ENCODE measurements at places on chromosomes 5 and 9.

DNA sequence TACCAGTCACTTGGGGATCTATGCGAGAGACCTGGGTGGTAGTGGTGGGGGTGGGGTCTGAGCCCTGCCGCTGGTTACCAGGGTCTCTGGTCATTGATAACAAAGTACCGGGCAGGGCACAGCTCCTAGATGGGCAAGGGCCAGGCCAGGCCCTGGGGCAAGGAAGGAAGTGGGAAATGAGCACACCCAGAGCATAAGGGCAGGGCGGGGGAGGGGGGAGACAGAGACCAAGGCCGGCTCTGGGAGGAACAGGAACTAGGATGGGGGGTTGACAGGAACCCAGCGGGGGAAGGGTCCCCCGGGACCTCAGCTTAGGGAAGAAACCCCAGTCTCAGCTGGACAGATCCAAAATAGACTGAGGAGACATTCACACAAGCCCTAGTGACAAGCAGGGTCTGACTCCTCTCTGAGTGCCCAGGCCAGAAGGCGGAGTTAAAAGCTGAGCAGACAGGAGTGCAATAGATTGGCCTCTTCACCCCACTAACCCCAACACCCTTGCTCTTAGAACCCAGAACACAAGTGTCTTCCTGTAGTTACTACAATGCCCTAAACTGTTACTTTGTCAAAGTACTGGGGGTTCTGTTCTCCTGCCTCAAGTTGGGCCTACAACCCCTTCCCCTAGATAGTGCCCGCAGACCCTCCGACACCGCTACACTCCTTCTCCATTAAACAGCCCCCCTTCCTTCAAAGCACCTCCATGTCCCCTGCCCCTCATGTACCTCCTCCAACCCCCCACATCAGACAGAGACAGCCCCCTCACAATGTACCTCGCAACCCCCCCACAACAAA lies 628 bp downstream of the ATOSB start:
- DNase-seq: peak; percentile 2

DNA sequence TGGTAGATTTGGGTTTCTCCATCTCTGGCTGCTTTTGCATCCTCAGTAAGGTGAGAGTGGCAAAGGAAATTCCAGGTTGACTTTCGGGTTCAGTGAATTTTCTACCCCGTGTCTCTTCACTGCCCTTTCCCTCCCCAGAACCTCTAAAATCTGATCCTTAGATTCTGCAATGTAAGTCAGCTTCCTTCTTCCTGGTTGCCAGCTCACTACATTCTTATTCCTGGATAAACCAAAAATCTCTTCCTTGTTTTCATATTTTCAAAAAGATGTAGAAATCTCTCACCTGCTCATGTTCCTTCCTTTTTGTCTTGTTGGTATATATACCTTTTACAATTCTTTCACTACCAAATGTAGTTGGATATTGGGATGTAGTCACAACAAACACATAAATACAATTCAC lies 145.8 kb downstream of the TMC1 start:
- no peak for DNase-seq

DNA sequence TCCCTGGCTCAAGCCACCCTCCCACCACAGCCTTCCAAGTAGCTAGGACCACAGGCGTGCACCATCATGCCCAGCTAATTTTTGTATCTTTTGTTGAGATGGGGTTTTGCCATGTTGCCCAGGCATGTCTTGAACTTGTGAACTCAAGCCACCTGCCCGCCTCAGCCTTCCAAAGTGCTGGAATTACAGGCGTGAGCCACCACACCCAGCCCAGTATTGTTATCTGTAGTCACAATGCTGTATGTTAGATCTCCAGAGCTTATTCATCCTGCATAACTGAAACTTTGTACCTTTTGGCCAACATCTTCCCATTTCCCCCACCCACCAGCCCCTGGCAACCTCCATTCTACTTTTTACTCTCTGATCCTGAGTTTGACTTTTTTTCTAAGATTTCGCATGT lies 37.5 kb downstream of the CREBRF start:
- no peak for DNase-seq

- DNase-seq: no peak
Measured at GRCh38 chr9:108434036-108434435, 421.8 kb downstream of the ACTL7B start.

DNA sequence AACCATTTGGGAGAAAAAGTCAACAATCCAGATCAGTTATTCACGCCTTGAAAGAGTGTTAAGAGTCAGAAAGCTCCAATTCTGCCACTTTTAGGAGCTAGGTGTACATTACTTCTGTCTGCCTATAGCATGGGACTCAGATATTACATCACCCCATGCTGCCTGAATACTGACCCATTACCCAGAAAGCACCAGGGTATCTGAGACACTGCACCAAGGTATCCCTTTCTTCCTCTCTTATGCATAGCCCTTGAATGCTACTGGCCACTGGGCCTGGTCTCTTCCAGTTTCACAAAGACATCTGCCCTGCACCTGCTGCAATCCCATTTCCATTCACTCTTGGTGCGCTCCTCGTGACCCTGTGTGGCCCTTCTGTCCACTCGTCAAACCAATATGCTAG lies 2.6 kb downstream of the STRBP start:
- DNase-seq: no peak

GRCh38 chr9:96436456-96437126 lies 13.4 kb upstream of the HABP4 start:
- DNase-seq: no peak

DNA sequence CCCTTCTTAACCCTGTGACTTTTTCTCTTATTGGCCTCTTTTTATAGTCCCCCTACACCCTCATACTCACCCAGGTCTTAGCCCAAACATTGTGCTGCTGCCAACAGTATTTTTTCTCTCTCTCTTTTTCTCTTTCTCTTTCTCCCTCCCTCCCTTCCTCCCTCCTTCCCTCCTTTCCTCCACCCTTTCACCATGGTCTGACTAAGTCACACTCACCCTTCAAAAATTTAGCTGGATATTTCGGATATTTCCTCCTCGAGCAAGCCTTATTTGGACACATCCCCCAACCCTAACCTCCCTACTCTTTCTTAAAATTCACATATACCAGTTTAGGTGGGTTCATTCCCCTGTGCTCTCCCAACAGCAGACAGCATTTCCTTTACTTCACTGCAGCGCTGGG lies 64.7 kb downstream of the FGF1 start:
- no peak for DNase-seq

DNA sequence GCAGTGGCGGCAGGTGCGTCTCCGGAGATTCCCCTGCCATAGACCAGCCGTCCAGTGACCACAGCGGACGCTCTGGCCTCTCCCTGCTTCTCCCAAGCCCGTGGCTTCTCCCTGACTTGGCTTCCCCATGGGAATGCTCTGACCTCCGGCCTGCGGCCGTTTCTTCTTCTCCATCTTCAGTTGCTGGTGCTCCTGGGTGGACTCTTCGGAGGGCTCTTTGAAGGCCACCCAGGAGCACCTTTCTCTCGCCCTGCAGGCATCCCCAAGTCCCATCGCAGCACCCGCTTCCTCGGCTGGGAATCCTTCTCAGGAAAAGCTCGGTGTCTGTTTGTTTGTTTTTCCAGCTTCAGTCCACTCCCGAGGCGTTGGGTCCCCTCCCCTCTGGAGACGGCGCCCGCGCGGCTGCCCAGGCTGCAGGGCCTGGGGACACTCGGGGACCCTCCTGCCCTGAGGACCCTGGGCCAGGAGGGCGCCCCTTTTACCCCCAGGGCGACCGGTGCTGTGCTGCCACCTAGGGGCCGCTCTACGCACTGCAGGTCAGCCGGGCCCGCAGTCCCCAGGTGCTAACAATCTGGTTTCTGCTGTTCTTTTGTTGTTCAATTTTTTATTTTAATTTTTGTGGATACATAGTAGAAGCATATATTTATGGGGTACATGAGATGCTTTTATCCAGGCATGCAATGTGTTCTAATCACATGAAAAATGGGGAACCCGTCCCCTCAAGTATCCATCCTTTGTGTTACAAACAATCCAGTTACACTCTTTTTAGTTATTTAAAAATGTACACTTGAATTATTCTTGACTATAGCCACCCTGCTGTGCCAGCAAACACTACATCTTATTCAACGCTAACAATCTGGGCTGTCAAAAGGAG lies 197.9 kb upstream of the ADAMTS16 start:
- DNase-seq: no peak

GRCh38 chr9:15524845-15525455 lies 14.2 kb upstream of the PSIP1 start:
- no peak for DNase-seq

- DNase-seq: no peak
Measured at GRCh38 chr5:129991780-129992179, 87.5 kb downstream of the CHSY3 start.

Measured in NCI-H187 (cell line).